ENCODE measurements at places on chromosomes 1 and 21.

GRCh38 chr21:39384674-39385298 is 35.9 kb upstream of the HMGN1 start:
- DNase-seq, result no peak

DNA sequence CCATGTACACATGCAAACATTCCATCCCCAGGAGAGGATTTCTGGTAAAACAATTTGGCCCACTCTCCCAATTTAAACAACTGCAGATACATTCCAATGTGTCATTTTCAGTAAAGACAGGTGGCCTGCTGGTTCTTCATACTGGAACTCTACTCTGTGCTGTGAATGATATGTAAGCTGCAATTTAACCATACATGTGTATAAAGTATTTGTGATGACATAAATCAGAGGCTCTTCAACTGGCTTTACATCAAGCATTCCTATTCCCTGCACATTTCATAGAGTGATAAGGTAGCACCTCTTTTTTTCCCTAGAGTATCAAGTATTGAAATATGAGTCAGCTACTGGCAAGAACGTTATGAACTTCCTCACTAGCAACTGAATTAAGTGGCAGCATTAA is 649.5 kb upstream of the ADGRL2 start:
- DNase-seq, result no peak

GRCh38 chr21:34885626-34886239 is 163.4 kb downstream of the RUNX1 start:
- DNase-seq, result no peak

GRCh38 chr21:45846373-45847160 is 135.0 kb upstream of the COL6A1 start:
- DNase-seq, result no peak

DNA sequence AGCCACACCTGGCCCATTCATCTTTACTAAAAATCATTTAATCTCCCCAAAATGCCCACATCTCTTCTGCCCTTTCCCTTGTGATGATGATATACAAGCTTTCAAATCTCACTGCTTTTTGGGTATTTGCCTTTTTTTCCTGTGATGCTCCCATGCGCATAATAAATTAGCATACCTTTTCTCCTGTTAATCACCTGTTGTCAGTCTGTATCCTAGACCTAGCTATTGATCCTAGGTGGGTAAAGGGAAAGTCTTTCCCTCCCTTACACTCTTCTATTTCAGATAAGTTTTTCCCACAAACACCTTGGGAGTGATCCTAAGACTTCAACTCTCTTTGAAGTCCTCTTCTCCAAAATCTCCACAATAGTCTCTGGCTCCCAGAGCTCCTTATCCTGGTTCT is 12.0 kb upstream of the SLC35A3 start:
- no peak for DNase-seq

DNA sequence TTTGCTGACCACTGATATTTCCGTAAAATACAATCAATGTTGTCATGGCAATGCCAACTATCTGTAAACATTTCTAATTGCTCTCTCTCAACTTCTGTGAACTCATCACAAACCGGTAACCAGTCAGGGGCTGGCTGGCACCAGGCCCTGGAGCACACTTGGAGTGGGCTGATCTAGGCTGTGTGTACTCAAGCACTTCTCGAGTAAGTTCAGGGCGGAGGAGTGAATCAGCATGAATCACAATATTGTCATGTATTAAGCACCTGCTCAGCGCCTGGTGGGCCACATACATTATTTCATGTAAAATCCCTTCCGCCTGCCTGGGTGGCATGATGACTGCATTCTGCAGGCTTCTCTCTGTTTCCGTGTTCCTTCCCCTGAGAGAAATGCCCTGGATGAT is 212.4 kb downstream of the FOXD2 start:
- no peak for DNase-seq

DNA sequence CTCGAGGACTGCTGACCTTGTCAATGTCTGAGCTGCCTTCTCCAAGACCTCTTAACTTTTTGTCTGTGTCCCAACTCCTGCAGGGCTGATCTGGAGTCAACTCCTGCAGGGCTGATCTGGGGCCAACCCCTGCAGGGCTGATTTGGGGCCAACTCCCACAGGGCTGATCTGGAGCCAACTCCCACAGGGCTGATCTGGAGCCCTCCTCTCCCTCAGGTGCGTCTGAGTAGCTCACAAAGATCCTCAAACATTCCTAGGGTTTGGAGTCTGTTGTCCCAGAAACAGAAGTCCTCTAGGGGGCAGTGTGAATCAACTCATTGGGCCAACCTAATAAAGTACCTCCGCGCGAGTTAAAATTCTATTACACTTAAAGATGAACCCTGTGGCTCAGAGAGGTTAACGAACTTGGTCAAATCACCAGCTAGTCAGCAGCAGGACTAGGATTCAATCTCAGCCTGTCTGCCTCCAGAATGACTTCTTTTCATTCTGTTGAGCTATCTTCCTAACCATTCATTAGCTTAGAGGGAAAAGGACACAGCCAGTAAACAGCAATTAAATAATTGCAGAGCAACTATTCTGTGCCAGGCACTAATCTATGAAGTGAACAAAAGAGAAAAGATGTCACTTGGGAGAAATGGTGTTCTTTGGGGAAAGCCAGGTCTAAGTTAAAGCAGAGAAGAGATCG is 17.2 kb upstream of the RLF start:
- DNase-seq, result peak; percentile 12

DNA sequence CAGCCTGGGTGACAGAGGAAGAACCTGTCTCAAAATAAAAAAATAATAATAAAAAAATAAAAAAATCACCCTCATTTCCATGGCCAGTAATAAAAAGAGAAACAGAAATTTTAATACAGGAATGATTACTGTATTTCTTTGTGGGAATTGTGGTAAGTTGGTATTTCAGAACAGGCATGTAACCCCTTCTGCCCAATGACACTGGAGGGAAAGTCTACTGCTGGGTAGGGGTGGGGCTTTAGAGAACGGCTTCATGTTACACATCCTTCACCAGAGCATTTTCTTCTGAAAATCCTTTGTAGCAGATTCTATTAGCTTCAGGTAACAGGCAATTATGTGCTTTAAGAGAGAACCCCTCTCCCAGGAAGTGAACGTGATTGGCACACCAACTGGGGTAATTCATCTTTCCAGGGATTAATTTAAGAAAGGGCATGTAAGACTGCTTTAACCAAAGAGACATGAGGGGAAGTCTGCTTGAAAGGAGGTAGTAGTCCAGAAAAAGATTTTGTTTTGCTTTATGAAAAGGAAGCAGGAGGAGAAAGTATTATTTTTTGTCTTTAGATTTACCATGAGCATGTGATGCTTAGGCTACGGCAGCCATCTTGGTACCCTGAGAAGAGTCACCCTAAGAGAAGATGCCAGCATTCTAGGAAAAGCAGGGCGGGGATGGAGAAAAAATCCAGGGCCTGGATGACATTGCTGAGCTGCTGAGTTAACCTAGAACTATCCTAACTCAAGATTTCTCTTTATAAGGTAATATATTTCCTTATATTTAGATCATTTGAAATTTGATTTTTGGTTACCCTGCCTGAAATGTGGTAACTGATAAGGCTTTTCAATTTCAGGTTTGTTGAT is 57.7 kb upstream of the DPT start:
- no peak for DNase-seq

DNA sequence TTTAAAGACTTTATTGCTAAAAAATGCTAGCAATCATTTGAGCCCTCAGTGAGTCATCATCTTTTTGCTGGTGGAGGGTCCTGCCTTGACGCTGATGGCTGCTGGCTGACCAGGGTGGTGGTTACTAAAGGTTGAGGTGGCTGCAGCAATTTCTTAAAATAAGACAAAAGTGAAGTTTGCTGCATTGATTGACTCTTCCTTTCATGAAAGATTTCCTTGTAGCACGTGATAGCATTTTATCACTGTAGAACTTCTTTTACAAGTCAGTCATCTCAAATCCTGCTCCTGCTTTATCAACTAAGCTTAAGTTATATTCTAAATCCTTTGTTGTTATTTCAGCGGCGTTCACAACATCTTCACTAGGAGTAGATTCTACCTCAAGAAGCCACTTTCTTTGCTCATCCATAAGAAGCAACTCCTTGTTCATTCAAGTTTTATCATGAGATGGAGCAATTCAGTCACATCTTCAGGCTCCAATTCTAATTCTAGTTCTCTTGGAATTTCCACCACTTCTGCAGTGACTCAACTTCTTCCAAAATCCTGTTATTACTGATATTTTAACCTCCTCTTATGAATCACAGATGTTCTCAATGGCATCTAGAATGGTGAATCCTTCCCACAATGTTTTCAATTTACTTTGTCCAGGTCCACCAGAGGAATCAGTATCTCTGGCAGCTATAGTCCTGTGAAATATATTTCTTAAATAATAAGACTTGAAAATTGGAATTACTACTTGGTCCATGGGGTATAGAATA is 17.6 kb upstream of the RGS1 start:
- no peak for DNase-seq

GRCh38 chr1:30815556-30815955 is 58.0 kb upstream of the LAPTM5 start:
- DNase-seq, result no peak

- DNase-seq, result no peak
Measured at GRCh38 chr21:16815243-16815642, 697.6 kb upstream of the CXADR start.

DNA sequence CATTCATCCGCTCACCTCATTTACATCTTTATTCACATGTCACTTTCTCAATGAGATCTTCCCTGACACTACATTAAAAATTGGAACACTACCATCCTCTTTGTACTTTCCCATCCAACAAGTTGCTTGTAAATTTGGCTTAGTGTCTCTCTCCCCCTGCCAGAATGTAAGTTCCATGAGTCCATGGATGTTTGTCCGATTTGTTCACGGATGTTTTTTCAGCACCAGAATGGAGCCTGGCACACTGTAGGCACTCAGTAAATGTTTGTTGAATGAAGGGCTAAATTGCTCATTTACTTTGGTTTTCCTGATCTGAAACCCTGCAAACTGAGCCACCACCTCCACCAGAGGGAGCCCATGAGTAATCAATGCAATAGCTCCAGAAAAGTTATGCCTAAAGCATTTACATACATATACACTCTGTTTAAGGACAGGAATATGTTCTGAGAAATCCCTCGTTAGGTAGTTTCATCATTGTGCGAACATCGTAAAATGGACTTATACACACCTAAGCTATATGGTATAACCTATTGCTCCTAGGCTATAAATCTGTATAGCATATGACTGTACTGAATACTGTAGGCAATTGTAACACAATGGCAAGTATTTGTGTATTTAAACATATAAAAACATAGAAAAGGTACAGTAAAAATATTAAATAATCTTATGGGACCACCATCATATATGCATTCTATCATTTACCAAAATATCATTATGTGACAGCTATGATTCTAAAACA is 2.8 kb upstream of the EYA3 start:
- peak; percentile 57 for DNase-seq

DNA sequence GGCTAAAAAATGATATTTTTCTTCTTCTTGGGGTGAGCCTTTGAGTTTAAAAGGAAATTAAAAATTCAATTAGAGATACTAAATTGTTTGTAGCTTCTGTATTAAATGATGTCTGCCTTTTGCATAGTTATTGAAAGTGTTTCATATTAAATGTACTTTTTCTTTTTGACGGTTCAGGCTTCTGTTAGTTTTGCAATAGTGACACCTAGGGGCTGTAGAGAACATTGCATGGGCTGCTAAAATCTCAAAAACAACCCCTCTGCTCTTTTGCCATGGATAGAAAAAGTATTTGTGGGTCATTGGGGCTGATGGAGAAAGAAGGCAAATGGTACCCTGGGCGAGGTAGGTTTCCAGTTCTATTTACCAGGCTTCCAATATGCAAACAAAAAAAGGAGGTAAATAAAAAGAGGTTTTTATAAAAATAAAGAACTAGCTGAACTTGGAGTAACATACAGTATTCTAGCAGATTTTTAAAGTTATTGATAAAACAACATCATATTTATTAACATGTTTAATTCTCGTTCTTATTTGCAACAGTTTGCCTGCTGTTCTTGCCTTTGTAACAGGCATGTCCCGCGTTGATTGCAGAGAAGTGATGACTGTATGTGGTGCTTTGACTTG is 115.4 kb upstream of the HOOK1 start:
- DNase-seq, result no peak

GRCh38 chr1:39973503-39974135 is 18.7 kb downstream of the MFSD2A start:
- peak; percentile 58 for DNase-seq

GRCh38 chr1:10292188-10292587 is 81.8 kb downstream of the KIF1B start:
- DNase-seq, result no peak

GRCh38 chr1:173163222-173163621 is 43.9 kb downstream of the TNFSF4 start:
- no peak for DNase-seq

DNA sequence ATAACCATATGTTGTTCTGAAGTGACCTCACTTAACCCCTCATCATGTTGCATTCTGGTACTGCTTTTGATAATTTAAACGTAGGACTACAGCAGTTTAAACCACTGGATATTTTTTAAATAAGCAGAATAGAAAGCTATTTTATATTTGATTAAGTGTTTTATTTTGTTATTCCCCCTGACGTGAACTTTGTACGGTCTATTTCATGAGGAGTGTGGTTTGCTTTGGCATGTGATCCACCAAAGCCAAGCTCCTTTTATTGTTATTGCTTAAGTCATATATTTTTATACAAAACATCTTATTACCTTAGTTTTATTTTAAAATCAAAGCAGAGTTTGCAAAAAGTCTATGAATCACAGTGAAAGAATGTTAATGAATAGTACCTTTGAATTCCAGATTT is 101.4 kb upstream of the L1TD1 start:
- DNase-seq, result no peak

- DNase-seq, result no peak
Measured at GRCh38 chr21:41112740-41113692, 54.9 kb upstream of the BACE2 start.

- no peak for DNase-seq
Measured at GRCh38 chr1:53142226-53142853, at the start of gene SLC1A7. TSS of gene SLC1A7 (minus strand) at chr1:53142638. CDS start at chr1:53142449, 189 bp downstream.

DNA sequence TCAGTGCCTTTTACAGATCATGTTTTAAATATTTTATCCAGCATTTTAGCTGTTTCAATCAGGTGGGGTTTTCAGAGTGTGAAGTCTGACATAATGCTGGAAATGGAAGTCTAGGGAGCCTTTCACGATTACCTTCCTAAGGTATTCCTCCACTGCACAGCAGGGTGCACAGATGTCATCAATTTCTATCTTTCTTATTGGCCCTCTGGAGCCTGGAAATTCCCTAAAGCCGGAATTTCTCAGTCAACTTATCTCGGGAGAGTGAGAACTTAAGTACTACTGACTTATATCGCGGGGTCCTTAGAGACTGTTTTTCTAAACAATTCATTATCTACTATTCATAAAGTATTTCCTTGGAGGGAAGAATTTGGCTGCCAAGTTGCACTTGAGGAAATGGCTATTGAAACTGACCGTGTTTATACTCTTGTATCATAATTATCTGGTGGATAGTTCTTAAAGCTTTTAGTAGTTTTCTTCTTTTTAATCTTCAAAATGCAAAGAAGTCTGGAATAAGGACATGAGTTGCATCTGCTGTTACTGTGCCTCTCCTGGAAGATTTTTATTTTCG is 311.8 kb upstream of the B3GALT2 start:
- no peak for DNase-seq

DNA sequence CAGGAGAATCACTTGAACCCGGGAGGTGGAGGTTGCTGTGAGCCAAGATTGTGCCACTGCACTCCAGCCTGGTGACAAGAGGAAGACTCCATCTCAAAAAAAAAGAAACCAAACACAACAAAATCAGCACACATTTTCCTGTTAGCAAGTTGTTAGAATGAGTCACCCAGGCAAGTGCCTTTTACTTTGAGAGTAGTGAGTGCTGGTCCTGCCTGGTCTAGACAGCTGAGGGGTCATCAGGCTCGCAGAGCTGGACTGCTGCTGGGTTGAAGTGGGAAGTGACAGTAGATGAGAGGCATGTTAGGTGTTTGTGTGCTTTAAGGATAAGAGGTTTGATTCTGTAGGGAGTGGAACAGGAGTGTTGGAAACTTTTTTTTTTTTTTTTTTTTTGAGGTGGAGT is 31.9 kb downstream of the GNPAT start:
- DNase-seq, result no peak

Measured in stimulated activated CD4-positive, alpha-beta T cell treated with anti-CD3 and anti-CD28 coated beads, Interleukin-15, amount 100 ng/mL, for 1 hour (primary cell).